Dorsolateral prefrontal cortex (tissue), 122 donors: ENCODE measurements at places on chromosomes 1 and 21.

GRCh38 chr1:200253774-200254495 is 155.9 kb downstream of the ZNF281 start:
- DNase-seq: no peak

GRCh38 chr1:26553942-26554682 is 24.6 kb downstream of the RPS6KA1 start:
- DNase-seq: no peak

GRCh38 chr1:33903210-33903589 is 39.3 kb downstream of the HMGB4 start:
- no peak for DNase-seq

DNA sequence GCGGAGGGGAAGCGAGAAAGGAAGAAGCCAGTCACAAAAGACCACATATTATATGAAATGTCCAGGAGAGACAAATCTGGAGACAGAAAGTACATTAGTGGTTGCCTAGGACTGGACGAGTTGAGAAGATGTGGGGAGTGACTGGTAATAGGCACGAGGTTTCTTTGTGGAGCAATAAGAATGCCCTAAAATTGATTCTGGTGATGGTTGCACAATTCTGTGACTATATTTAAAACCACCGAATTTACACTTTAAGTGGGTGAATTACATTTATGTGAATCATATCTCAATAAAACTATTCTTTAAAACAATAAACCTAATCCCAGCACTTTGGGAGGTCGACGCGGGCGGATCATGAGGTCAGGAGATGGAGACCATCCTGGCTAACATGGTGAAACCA is 63.1 kb downstream of the ZNF281 start:
- DNase-seq: no peak

GRCh38 chr21:33817663-33818451 is 97.7 kb downstream of the ATP5PO start:
- DNase-seq: no peak

DNA sequence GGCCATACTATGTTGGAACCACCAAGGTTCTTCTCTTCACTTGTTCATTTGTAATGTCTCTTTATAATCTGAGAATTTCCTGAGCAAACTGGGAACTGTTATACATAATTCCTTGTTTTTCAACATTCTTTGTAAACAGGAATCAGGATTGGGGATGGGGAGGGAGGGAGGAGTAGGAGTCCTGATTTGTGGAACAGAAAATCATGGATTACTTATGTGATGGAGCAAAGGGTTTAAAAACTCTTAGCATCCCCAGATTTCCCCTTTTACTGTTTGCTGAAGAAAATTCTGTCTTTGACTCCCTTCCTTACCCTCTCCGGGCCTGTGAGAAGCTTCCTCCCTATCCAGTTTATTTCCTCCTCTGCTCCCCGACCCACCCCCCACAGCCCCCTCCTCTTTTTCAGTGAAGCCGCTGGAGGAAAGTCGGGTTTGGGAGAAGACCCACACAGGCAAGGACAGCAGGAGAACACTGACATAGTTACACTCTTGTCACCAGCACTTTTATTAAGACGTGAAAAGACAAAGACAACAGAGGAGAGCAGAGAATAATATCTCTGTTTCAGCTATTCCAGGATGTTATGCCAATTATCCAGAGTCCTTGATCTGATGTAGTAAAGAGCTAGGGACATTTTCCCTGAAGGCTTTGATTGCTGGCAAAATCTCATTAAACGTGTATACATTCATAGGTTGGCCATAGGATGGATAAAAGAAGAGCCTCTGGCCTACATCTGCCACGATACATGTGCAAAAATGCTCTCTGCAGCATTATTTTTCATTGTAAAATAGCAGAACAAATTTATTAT is 4.6 kb upstream of the NBPF1 start:
- DNase-seq: no peak

DNA sequence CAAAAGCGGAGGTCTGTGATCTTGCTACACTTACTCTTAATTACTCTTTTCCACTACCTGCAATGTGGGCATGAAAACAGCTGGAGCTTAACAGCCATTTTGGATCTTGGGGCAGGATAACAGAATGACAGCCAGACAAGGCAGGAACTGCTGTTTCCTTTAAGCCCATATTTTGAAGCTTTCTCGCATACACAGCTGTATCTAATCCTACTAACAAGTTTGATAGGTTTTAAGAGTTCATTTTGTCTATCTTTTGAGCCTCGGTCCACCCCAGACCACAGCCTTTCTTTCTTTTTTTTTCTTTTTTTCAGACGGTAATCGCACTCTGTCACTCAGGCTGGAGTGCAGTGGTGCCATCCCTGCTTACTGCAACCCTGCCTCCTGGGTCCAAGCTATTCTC is 42.4 kb upstream of the CRB1 start:
- DNase-seq: no peak

- DNase-seq: no peak
These were observed 56.7 kb downstream of the LACTBL1 start for GRCh38 chr1:22915816-22916470.

DNA sequence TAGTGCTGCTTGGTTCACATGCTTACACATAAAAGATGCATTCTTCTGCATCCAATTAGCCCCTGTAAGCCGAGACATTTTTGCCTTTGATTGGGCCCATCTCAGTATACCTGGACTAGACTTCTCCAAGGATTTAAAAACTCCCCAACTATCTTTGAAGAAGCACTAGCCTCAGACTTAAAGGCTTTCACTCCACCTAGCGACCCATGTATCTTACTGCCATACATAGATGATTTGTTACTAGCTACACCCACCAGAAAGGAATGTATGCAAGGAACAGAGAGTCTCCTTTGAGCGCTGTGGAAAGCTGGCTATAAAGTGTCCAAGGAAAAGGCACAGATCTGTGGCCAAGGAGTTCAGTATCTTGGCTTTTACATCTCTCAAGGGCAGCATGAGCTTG is 91.7 kb downstream of the LIPI start:
- DNase-seq: no peak

- DNase-seq: peak; percentile 94
These were observed at the start of gene SDF4 for GRCh38 chr1:1231400-1232207. TSS of gene SDF4 (minus strand) at chr1:1232001. CDS start at chr1:1228772, 3,229 bp downstream.
